Pulmonary artery endothelial cell (primary cell): ENCODE measurements at places on chromosomes 4 and X.

GRCh38 chrX:9670136-9670814, 95.4 kb downstream of the GPR143 start:
- DNase-seq: no peak

DNA sequence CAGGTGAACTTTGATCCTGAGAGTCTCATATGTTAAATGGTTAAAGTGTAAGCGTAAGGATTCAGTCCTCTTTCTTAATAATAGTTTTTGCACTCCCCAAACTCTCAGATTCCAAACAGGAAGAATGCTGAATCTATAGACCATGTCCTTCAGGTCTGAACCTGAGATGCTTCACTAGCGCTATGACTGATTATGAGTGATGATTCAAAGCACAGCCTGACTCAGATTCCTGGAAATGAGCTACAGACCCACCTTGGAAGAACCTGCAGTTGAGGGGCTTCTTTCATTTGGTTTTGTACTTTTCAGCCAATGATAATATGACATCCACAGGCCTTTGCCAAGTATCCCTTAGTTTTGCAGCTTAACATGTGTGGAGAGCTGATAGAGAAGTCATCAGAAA, 1.4 kb downstream of the EDNRA start:
- DNase-seq: no peak

DNA sequence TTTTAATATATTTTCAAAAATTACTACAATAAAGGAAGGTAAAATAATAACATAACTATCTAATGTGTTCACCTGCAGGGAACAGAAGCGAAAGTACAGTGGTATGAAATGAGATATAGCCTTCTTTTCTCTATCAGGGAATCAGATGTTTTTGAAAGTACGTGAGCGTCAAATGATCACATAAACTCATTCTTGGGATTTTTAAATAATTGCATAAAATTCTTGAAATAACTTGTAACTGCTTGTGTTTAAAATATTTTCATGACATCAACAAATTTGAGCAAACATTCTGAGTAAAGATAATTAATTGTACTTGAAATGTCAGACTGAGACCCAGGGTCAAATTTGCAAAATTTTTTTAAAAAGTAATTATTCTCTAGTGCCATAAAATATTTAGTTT, 193.5 kb upstream of the NEIL3 start:
- DNase-seq: no peak

- DNase-seq: no peak
These were observed 39.8 kb upstream of the BRS3 start for GRCh38 chrX:136447968-136448367.

DNA sequence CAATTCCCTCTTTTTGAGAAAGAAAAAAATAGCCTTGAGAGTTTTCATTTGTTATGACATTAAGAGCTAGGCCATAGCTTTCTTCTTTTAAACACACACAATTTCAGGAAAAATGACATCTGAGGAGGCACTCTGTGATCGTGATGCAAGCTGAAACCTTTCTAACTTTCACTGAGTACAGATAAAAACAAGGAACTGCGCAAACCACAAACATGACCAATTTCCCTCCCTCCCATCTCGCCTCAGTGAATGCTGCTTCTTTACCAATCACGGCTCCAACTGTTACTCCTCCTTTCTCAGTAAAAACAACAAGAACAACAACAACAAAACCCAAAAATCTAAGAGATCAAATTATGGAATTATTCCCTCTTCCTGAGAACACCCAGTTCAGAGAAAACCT, 626.8 kb downstream of the TLL1 start:
- DNase-seq: no peak

- no peak for DNase-seq
These were observed 46.6 kb upstream of the CDKN2AIP start for GRCh38 chr4:183397741-183398297.
